NCI-H524 (cell line): ENCODE measurements at places on chromosomes 5 and 9.

DNA sequence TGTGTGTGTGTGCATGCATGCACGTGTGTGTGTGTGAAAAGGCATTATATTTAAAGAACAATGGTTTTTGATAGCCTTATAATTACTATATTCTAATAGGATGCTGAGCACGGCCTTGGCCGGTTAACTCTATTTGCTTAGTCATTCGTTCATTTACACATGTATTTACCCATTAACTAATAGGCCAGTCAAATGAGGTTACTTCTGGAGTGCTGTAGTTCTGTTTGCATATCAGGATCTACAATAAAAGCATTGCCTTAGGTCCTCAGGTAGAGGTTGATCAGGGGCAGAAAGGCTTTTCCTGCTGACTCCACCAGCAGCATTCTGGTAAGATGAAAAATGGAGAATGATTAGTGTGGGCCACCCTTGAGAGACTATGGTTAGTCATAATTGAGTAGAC is 219.0 kb downstream of the COMMD10 start:
- DNase-seq = no peak

DNA sequence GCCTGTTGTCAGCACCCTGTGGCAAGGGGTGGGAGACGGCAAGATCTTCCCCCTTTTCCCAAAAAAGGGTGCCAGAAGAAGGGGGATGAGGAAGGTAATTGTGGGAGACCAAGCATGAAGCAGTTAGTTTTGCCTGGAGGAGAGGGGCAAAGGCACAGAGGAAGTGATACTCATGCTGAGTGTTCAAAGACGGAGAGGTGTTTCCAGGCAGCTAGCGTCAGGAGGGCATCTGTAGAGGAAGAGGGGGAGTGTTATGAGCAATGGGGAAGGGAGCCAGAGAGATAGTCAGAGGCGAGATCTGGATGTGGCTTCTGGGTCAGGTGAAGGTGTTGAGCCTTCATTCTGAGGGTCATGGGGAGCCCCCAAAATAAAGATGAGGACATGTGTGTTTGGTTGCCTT is 26.9 kb upstream of the ADAM19 start:
- no peak for DNase-seq

DNA sequence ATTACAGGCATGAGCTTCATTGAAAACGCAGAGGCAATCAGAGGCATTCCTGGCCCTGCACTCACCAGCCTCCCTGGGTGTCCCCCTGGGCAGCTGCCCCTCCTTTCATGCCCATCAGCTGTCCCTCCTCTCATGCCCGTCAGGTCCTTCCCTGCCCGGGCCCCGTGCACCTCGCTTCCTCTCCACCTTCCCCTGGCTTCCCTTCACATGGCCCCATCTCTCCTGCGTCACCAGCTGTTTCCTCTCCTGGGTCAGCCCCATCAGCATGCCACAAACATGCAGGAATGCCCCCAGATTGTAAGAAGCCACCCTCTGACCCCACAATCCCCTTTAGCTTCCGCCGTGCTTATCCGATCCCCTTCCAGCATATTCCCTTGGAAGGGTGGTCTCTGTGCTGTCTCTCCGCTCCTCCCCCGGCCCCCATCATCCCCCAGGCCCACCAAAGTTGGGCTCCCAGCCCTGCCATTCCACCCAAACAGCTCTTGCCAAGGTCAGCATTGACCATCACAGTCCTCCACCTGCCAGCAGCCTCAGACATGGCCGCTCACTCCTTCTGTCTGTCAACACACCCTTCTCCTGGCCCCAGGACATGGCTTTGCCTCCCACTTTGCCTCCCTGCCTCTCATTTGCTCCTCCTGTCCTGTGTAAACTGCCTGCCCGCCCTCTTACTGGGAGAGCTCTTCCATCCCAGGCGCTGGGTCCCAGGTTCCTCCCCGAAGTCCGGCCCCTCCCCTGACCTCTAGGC is 98.6 kb upstream of the IER5L start:
- no peak for DNase-seq

- DNase-seq = no peak
Observed at GRCh38 chr5:142626786-142627185, 59.1 kb downstream of the FGF1 start.

DNA sequence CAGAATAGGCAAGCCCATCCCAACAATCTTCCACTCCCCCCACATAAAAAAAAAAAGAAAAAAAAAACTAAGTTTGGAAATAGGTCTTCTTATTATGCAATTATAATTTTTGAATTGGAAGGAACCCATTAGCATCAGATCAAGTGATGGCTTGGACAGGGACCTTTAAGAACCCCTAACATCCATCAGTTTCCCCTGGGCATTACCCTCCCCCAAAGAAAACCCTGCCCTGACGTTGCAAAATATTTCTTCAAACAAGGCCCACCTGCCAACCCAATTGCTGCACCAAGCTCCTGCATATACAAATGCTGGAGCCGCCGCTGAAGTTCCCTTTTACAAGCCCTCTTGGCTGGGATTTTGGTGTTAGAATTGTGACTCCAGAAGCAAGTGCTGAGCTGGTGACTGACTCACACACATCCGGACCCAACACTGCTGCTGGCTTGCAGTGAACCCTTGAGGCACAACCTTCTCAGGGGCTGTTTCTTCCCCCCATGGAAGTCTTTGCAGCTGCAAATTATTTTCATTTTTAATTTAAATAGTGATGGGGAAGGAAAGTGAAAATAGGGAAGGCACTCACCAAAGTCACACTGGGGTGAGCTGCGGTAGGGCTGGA is 56.1 kb upstream of the AFAP1L1 start:
- DNase-seq = no peak

- DNase-seq = no peak
Observed at GRCh38 chr9:71729816-71730526, 38.3 kb downstream of the CEMIP2 start.

- DNase-seq = no peak
Observed at GRCh38 chr5:179791881-179792611, 1.7 kb upstream of the LTC4S start.

- no peak for DNase-seq
Observed at GRCh38 chr5:72157625-72157962, 50.3 kb downstream of the MAP1B start.

GRCh38 chr9:13070612-13071595 is 208.6 kb downstream of the MPDZ start:
- DNase-seq = peak; percentile 14

- DNase-seq = no peak
Observed at GRCh38 chr5:8750100-8750499, 795.8 kb downstream of the SEMA5A start.

DNA sequence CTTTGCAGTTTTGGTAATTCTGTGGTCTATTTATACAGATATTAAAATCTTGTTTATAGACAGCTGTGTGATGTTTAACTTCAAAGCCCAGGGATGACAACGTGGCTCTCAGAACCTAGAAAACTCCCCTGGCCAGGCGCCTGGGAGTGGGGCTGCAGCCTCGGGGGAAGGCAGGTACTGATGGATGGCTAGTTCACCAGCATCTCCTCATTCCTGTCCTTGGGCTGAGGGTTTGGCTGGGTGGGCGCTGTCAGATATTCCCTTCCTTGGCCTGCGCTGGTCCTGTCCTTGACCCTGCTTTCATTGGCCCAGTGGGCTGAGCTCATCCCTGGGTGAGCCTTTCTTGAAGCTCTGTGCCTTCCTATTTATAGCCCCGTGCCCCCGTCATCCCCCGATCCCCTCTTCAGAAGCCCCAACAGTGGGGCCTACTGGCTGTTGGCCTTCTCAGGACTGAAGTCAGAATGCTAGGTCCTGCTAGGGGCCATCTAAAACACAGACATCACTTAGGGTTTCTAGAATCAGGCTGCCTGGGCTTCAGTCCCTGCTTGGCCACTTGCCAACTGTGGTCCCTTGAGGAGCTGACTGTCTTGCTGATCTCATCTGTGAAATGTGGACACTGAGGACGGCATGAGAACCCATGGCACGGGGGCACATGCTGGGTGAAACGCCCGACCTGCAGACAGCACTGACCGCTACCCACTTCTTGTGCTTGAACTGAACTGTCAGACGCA is 20.9 kb downstream of the SH3GLB2 start:
- DNase-seq = no peak

DNA sequence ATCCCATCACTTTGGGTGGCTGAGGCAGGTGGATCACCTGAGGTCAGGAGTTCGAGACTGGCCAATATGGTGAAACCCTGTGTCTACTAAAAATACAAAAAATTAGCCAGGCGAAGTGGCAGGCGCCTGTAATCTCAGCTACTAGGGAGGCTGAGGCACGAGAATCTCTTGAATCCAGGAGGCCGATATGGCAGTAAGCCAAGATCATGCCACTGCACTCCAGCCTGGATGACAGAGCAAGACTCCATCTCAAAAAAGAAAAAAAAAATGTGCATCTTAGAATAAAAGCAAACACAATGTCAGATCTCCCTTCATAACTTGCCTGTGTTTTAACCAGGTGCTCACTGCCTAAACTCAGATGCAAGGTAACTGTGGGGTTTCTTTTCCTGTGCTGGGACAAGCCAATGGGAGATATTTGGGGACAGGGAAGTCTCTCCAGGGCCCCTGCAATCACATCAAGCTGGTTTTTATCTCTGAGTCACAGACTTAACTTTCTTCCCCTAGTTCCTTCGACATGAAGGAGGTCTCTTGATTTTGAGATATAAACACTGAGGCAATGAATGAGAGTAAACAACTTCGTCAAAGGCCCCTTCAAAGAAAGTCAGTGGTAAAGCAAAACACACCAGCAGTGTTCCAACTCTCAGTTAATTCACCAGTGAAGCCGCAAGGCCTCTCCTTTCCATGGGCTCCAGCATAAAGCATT is 99.1 kb downstream of the SNX18 start:
- DNase-seq = no peak

DNA sequence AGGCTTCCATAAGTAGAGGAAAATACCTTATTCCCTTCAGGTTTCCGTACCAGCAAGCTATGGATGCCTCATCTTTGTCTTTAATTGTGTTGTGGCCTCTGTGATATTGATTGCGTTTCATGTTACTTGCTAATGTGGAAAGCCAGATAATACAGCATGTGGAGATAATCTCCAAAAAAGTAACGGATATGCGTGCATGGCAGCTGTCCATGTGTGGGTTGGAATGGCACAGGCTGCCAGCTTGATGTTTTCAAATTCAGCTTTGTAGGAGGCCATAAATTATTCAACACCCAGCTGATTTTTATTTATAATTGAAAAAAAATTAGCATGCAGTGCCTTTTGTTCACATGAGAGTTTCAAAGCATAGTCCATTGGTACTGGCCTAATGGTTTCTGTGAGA is 144.9 kb downstream of the GIN1 start:
- peak; percentile 55 for DNase-seq

DNA sequence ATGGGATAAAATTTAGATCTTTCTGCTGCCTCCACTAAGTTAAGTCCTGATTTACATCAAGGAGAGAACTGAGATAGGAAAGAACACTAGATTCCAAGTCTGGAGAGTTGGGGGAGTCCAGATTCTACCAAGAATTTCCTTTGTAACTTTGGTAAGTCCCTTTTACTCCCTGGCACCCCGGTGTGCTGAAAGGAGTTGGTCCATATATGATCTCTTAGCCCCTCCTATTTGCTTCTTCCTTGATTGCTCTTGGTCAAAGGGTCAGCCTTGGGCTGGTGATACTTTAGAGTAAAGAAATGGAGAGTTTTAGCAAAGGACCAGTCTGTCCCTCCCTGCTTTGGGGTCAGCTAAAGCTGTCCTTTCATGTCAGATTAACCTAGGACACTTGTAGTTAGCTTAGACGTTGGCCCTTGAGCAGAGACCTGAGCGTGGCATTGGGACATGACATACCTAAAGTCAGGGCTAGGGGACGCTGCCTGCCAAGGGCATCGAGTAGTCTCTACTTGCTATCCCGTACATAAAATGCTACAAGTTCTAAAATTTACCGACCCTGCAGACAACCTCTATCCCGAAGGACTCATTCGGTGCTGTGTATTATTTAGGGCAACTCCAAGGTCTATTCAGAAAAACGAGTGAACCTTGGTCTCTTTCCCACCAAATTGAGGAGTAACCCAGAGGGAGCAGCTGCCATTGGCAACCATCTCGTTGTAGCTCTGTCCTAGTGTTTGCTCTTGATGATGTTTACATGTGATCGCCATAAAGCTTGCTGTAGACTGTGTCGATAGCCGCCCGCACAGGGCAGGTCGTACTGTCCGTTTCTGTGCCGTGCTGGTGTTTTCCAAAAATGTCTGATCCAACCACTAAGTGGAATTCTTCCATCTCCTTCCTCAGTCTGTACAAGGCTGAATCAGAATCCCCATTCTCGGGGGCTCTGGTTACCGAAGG is 94.4 kb downstream of the PDE6A start:
- no peak for DNase-seq

DNA sequence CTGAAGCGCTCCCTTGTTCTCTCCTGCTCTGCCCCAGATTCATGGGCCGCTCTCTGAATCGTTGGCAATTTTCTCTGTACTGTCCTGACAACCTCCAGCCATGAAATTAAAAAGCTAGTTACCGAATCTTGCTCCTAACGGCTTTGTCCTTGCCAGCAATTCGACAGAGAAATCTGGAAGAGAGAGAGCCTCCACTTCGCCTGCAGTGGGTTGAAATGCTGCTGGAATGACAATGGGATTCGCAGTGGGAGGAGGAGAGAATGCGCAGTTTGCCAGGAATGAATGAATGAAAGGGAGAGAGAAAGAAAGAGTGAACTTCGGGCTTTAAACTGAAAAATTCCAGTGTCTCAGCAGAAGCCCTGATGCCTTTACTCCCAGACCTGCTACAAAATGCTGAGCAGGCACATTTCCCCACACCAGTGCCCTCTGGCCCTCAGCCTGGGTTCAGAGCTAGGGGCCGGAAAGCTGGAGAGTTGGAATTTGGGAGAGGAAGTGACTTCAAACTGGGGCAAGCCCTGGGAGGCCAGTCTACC is 11.5 kb upstream of the BOD1 start:
- no peak for DNase-seq

- no peak for DNase-seq
Observed at GRCh38 chr5:157903117-157903450, 44.1 kb upstream of the CLINT1 start.

DNA sequence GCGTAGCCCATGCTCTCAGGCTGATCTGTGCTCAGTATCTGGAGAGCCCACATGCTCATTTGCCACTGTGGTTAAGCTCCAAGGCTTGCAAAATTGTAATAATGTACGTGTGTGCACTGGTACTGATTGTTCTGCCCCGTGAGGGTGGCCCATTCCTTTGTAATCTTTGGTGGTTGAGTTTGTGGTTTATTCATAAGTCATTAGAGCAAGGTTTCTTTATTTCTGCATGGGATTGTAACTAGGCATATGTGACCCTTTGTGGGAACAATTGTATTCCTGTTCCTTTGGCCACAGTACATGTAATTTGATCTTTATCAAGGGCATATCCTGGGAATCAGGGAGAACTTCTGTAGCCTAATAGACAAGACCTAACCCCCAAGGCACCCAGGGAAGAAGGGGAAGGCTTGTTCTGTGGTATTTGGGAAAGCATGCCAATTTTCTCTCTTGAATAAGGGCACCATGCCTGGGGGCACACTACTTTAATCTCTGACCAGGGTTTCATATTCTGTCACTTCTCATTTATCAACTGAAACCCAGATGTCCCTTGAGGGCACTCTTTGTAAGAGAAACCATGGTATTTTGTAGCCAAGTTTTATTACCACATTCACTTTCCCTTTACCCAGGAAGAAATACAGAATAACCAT is 74.6 kb downstream of the NPR3 start:
- no peak for DNase-seq

GRCh38 chr9:116101516-116101915 is 52.1 kb upstream of the PAPPA start:
- DNase-seq = no peak

GRCh38 chr9:111632060-111632459 is 926 bp downstream of the DNAJC25 start:
- no peak for DNase-seq

- DNase-seq = no peak
Observed at GRCh38 chr5:109083937-109084336, 325.8 kb downstream of the PJA2 start.
